Mesenchymal stem cell (in vitro differentiated cells and primary cell): ENCODE measurements at places on chromosomes 4 and X.

GRCh38 chr4:7190278-7190594, 2.1 kb upstream of the SORCS2 start:
- no peak for DNase-seq

DNA sequence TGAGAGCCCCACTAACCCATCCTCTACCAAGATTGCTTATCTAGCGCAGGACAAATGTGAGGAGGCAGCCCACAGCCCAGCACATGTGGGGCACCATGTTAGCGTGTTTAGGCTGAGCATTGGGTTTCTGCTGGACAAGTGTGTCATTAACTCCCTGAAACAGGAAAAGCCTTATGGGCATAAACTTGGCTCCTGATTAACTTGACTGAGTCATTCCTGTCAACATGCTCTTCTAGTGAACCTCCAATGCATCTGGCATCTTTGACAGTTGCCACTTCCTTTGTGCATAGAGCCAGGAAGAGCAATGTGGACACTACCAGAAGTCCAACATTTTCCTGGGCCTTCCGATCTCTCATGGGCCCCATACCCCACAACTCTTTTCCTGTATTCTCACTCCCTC, 2.5 kb downstream of the SPIN2A start:
- DNase-seq, result no peak

GRCh38 chr4:140448162-140448561, 20.7 kb upstream of the CLGN start:
- DNase-seq, result no peak

DNA sequence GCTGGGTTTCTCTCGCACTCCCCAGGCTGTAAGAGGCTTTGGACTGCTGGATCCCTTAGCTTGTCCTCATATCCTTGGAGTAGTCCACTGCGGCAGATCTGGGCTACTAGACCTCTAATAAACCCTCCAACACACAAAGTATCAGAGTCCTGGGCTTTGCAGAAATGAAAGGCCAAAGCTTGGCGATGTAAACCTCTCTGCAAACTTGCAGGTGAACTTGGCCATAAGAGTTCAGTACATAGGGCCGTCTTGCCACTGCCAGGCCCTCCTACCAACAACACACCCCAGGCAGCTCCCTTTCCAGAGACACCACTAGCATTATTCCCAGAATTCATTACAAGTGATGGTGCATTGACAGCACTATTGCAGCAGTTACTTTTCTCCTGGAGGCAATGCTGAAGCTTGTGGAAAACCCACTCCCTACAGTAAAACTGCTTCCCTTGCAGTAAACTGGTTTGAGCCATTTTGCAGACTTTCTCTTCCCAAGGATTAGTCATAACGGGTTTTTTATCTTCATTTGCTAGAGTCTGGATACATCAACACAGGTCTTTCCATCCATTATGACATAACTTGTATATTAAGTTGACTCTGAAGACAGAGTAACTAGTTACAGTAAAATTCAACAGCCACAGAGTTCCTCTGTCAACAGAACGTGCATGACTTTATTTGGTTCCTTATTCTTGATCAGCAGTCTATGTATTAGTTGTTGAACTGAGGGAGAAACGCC, 2.4 kb downstream of the ANKRD50 start:
- DNase-seq, result peak; percentile 48

DNA sequence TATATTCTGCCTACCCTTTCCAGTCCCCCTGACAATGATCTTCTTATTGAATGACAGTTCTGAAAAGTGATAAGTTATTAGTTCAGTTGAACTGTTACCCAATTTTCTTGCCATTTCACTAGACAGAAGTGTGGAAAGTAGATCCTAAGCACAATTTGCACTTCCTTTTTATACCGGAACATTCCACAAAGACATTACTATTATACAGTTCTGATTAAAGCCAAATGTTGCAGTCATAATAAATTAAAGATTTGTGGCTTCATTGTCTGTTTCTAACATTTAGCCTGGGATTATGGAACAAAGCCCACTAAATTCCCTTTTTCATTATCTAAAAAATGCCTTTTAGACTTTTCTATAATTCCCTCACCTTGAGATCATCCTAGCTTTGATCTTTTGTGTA, 13.8 kb downstream of the SH3BGRL start:
- no peak for DNase-seq

- DNase-seq, result no peak
Measured at GRCh38 chrX:40122487-40122886, 24.7 kb upstream of the BCOR start.

- peak; percentile 33 for DNase-seq
Measured at GRCh38 chrX:20139966-20140365, 1.7 kb downstream of the EIF1AX start.

DNA sequence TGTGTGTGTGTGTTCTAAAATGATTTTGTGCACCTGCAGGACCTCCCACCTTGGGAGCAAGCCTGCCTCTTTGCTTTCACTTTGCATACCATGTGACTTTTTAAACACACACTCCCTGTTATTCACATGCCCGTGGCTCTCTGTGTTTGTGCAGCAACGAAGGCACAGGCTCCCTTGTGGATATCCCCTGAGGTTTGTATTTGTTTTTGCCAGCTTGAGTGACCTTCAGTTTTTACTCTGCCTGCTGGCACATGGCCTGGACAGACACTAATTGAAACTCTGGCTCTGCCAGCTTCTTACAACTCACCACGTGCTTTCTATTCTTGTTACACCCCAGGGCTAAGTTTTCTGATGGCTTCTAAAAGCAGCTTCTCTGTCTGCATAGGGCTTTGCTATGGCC, 885.8 kb downstream of the SH3BGRL start:
- DNase-seq, result no peak

- peak; percentile 72 for DNase-seq
Measured at GRCh38 chr4:74632634-74633033, 161.7 kb downstream of the BTC start.

DNA sequence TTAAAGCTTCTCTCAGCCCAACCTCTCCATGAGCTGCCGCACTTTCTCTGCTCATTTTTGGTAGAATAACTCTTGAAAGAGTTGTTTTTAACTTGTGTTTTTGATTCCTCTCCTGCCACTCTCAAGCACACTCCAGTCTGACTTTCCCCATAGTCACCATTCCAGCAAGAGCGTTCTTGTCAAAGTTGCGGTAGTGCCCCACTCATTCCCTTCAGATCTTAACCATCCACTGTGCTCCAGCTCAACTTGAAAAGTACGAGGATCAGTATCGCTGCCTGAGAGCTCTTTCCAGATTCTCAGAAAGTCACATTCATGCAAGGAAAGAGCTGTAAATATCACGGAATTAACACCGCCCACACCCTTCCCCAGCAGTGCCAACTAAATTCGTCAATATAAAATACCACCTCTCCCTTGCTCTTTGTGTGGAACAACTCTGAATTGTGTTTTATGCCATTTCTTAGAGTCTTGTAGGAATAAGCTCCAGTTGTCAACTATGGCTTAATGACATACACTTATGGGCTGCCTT, 59.7 kb upstream of the IL15 start:
- no peak for DNase-seq

DNA sequence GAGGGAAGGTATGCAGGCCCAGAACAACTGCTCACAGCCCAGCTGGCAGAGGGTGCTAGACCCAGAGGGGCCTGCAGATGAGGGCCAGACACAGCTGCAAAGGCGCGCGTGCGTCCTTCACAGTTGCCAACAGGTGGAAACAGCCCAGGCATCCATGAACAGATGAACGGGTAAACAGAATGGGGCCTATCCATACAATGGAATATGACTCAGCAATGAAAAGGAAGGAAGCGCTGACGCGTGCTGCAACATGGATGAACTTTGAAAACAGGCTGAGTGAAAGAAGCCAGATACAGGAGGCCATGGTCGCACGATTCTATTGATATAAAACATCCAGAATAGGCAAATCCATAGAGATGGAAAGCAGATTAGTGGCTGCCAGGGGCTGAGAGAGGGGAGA, 83.1 kb upstream of the DDX3X start:
- no peak for DNase-seq

GRCh38 chr4:40099010-40099409, 42.4 kb downstream of the N4BP2 start:
- no peak for DNase-seq

DNA sequence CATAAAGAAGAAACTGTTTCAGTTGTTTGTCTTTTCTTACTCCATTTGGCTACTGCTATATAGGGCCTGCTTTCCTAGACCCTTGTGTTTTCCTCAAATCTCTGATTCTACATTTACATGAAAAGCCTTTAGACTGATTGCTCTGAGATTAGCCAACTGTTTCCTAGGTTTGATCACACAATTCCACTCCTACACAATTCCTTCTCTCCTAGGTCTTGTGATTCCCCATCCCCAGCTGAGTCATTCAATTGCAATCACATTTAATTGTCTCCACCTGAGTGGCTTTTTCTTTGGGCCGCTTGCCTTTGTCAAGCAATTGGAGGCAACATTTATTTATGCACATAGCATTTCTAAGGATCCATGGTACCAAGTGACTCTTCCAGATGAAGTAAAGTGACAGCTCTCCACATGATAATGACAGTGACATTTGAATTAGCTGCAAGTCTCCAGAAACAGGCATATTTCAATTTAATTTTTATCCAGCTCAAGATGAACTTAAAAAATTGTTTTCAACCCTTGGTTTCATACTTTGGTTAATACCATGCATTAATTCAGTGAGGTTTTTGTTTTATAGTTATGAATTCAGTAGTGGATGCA, 35.8 kb downstream of the ATXN3L start:
- DNase-seq, result peak; percentile 9

- peak; percentile 18 for DNase-seq
Measured at GRCh38 chrX:26925088-26925487, 538.1 kb downstream of the PPP4R3C start.

GRCh38 chr4:16893141-16893651, 5.2 kb downstream of the LDB2 start:
- peak; percentile 18 for DNase-seq

DNA sequence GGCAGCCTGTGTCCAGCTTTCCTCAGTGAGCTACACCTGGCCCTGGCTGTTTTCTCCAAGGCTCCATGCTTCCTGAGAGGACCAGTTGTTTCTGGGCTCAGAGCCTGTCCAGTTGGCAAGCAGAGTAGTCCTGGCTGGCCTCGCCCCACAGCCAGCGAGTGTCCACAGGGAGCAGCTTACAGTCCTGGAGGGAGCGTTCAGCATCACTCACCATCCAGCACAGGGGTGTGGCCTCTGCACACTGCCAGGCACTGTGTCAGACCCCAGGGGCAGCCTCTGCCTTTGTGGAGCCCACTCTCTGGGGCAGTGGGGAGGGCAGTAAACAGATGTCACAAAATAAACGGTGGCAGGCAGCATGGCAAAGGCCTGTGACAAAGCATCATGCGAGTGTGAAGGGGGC, 23.9 kb downstream of the EVC start:
- DNase-seq, result no peak

DNA sequence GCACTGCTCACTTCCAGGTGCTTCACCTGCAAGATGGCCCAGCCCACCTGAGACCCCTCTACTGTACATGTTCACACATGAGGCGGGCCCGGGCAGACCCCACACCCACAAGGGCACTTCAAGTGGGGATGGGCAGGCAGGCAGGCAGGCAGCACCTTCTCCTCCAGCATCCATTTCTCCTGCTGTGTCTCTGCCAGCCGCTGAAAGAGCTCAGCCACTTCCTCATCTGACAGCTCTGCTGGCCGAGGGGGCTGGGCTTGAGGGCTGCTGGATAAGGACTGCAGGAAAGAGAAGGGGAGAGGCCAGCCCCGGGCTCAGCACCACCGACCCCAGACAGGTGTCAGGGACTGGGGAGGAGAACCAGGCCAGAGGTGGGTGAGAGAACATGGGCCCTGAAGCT, 4.4 kb upstream of the KCND1 start:
- no peak for DNase-seq

- peak; percentile 37 for DNase-seq
Measured at GRCh38 chrX:134604701-134605311, 53.5 kb downstream of the PLAC1 start.

- no peak for DNase-seq
Measured at GRCh38 chr4:159430896-159431295, 328.0 kb downstream of the RAPGEF2 start.

DNA sequence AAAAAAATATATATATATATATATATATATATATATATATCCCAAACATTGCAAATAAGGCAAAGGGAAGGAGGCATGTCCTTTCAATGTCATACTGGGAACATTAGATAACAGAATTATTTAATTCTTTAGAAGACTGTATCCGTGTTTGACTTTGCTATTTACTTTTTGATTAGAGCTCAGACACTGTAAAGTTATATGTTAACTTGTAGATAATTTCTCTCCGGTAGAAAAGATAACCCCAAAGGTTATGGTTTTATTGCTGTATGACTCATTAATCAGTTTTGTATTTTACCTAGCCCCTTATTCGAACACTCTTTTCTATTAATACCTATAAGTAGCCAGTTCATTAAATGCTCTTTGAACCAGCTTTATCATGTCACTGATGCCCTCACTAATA, 150.6 kb upstream of the DUSP21 start:
- DNase-seq, result no peak

GRCh38 chr4:66840178-66840577, 705.1 kb downstream of the CENPC start:
- DNase-seq, result no peak

DNA sequence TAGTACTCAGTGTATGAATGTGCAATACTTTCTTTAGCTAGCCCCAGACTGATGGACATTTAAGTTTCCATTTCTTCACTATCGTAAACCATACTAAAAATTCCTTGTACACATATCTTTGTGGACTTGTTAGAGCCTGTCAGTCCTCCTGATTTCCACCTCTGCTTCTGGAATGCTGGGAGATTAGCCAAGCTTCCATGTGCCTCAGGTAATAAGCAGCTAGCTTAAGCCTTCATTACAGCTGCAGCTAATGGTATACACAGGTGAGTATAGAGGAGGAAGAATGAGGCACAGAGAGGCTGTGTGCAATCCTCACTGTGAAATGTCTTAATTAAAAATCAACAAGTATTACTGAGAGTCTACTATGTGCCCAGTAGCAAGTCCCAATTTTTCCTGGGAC, 9.8 kb downstream of the SMIM9 start:
- DNase-seq, result no peak

DNA sequence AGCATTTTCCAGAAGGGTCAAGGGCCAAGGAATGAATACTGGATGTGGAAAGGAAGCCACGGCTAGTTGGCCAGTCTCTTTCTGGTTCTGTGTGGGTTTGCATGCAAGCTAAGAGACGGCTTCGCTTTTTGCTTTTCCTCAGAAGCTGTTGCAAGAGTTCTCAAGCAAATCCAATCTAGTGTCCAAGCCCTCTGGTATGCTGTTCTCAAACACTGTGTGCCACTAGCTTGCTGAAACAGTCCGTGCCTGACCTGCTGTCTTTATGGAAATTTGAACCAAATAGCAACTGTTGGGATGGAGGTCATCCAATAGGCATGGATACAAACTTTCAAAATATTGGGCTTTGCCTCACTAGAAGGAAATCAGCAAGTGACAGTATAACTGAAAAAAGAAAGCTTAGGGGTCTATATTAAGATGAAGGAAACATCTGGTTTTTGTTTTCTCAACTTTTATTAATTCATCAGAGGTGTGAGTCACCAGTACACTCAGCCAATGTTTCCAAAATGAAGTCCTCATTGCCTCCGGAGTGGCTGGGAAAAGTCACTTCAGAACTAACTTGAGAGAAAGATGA, 70.5 kb downstream of the SLC9A6 start:
- peak; percentile 90 for DNase-seq

- DNase-seq, result no peak
Measured at GRCh38 chrX:55714161-55714560, 3.4 kb upstream of the RRAGB start.

- DNase-seq, result peak; percentile 34
Measured at GRCh38 chr4:62709618-62710252, 1509.6 kb downstream of the ADGRL3 start.
